ENCODE measurements at places on chromosomes 5 and 9. TPM values are rescaled to one million over a fixed set of nuclear protein-coding genes. Genes with fewer than 3 reads are reported as not detected.

DNA sequence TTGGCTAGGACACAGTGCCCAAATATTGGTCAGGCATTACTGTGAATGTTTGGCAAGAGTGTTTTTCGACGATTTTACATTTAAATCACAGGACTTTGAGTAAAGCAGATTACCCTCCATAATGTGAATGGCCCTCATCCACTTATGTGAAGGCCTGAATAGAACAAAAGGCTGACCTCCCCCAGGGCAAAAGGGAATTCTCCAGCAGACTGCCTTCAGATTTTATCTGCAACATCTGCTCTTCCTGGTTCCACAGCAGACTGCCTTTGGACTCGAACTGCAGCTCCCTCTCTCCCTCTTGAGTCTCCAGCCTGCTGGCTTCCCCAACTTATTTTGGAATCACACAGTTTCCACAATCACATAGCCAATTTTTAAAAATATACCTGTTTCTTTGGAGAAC is 7.1 kb upstream of the TMEM215 start:
- no peaks in the 10 kb centered on the region for H3K36me3 ChIP-seq
- no peak overlapping the region for H3K27ac ChIP-seq
- H3K4me3 ChIP-seq: no peak overlapping the region
- DNase-seq: no peak
- no peaks in the 10 kb centered on the region for H3K27me3 ChIP-seq

- no peaks in the 10 kb centered on the region for H3K27me3 ChIP-seq
- H3K4me3 ChIP-seq: no peak overlapping the region
- no peak overlapping the region for H3K27ac ChIP-seq
- H3K36me3 ChIP-seq: peaks cover 1% of the 10 kb centered on the region
- no peak for DNase-seq
- H3K4me1 ChIP-seq: no peaks in the 10 kb centered on the region
Measured at GRCh38 chr9:99114846-99115500, 10.1 kb downstream of the TGFBR1 start.

DNA sequence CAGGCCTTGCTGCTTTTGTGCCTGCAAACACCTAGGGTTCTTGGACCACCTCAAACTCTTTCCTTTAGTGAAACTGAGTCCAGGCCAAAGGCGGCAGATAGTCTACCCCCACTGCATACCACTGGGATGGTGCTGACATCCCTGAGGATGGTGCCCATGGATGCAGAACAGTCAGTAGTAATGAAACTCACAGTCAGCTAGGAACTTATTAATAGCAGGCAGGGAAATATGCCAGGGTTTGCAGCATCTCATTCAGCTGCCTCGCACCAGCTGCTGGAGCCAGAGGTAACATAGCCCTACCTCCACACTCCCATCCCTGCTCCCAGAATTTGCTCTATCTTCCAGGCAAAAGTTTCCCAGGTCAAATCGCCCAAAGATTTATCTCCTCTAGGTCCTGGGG is 189.1 kb downstream of the SREK1 start:
- H3K27me3 ChIP-seq: no peaks in the 10 kb centered on the region
- H3K27ac ChIP-seq: no peak overlapping the region
- no peak for DNase-seq

Gene GMCL2
- not detected for total RNA-seq

All from lung (tissue), 17 donors.